ENCODE measurements at places on chromosomes 1 and 21.

DNA sequence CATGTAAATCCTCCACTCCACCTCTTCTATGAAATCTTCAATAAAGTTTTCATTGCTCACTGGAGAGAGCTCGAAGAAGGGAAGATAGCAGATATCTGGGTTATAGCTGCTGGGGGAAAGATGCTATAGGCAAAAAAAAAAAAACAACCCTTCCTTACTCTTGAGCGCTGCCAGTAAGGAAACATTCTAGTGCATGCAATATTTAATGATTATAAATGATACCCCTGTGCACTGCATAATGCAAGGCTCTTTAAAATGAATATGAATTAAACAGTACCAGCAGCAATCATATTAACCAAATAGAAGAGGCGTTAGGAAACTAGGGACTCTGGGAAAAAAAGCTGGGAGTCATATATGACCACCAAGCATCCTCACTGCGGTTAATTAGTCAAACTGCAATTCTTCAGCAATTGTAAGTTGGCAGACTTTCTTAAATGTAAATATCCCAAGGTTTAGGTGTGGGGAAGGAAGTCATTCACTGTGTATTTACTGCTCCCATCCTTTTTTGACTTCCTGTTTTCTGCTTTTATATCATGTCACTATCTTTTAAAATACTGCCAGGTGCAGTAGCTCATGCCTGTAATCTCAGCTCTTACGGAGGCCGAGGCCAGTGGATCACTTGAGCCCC is 3.7 kb upstream of the DMRTB1 start:
- no peak for DNase-seq

- DNase-seq = no peak
Observed at GRCh38 chr1:180519846-180520245, 17.5 kb upstream of the ACBD6 start.

- DNase-seq = no peak
Observed at GRCh38 chr1:21939650-21940374, 2.7 kb upstream of the HSPG2 start.

DNA sequence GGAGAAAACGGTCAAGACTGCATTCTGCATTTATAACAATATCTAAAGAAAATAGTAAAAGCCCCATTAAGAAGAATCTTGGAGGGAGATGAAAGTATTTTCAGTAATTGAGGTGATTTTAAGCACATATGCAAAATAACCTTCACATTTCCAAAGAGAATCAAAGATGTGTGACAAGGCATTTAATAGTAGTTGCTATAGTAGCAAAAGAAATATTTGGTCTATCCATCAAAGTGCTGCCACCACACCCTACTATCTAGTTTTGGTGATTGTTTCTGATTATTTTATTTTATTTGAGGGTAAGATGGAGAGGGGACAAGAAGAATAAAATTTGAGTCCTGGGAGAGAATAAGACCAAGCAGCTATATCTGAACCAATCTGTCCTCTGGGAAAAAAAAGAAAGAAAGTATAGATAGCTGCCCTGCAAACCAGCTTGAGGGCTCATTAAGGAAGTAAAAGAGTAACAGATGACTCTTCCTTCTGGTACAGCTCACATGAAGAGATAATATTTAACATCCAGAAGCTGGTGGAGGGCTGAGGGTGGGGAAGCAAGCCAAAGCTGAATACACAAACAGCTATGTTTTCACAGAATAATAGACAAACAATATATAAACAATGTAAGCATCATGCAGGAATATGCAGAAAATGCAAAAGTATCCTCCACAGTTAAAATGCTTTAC is 47.2 kb upstream of the RASAL2 start:
- no peak for DNase-seq

DNA sequence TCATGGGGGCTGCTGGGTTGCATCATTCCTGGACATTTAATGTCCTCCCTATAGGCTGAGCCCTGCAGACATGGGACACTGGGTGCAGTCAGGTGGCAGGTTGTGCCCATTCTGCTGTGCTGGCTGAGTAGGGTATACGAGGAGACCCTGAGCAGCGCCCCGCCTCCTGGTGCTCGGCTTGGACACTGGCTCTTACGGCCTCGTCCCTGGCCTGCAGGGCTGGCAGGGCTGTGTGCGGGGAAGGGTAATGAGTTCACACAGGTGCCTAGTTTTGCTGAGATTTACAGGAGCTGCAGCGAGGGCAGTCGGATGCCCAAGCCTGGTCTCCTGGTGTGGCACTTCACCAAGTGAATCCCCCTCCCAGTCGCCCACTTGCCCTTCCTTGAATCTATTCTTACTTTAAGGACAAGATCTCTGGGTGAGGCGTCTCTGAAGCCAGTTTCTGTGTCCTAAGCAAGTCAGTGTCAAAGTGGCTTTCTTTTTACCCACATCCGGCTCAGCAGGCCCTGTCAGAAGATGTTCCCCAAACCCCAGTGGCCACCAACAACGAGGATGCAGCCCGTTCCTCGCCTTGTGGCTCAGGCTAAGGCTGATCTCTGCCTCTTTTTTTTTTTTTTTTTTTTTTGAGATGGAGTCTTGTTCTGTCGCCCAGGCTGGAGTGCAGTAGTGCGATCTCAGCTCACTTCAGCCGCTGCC is 73.2 kb downstream of the MAN1C1 start:
- DNase-seq = no peak

DNA sequence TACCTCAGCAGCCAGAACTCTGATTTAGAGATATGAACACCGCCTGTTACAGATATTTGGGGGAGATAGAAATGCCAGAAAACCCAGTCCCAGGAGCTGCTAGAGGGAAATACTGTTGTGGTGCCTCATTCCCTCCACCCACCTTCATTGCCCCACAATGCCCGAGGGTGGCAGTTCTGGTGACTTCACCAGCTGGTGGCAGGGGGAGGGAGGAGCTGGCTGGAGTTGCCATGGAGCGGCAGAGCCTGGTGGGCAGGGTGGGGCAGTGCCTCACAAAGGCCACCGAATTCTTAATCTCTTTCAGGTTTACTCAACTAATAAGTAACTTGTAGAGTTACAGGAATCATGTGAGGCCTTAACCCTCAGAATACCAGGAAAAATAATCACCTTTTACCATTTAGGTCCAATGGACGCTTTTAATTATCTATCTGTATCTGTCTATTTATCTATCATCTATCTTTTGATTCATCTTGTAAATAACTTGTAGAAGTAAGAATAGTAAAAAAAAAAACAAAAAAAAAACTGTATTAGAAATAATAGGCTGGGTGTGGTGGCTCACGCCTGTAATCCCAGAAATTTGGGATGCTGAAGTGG is 11.7 kb upstream of the S100A11 start:
- peak; percentile 66 for DNase-seq

DNA sequence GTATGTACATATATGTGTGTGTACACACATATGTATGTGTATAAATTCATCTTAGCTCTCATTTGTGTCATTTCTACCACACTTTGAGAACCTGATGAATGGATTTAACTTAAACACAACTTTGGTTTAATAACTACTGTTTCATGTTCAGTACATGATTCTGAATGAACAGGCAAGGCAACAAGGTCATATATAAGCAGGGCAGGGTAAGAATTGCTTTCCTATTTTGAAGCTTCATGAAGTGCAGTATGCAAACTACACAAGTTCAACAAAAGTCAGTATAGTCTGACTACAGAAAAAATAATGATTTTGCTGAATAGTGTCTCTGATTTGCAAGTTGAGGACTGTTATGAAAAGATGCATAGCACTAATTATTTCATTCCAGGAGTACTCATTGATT is 127.6 kb downstream of the KCNK2 start:
- no peak for DNase-seq

- DNase-seq = no peak
Observed at GRCh38 chr1:100778748-100779147, 59.2 kb downstream of the VCAM1 start.

DNA sequence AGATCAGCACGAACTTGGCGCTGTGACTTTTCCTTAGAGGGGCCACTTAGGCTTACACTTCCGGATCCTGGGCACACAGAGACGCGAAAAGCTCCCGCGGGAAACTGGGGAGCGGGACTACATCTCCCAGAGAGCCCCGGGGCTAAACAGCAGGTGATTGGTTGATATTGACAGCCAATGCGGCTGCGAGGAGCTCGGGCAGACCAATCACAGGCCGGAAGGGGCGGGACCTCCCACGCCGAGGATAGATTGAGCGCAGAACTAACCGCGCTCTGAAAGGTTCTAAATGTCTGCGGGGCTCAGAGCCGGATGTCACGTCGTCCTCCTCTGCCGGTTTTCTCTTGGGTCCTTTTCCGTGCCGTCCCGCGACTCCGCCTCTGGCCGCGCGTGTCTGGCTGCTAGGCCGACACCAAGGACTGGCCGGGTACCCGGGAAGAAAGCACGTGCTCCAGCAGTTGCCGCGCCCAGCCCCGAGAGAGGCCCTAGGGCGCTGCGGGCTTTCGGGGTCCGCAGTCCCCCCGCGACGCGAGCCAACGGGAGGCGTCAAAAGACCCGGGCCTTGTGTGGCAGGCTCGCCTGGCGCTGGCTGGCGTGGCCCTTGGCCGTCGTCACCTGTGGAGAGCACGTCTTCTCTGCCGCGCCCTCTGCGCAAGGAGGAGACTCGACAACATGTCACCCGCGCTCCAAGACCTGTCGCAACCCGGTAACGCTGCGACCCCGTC is at the start of gene MTR:
Gene MTR (plus strand): TSS at position 258 of the 722 bp plus-strand sequence. CDS start 412 bp downstream, at position 670.
- DNase-seq = peak; percentile 87

DNA sequence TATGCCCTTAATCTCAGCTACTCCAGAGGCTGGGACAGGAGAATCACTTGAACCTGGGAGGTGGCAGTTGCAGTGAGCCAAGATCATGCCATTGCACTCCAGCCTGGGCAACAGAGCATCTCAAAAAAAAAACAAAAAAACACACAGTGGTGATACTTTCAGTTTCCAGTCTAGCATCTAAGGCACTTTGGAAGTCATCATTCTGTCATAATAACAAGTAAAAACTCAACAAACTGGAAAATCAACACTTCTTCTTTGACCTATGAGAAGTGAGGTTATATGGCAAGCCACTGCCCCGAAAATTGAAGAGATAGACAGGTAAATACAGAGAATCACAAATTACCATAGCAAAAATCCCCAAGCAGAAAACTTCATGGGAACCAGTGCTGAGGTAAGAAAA is 51.9 kb downstream of the IL12RB2 start:
- DNase-seq = no peak

- no peak for DNase-seq
Observed at GRCh38 chr1:160022330-160023310, 9.2 kb downstream of the PIGM start.

GRCh38 chr1:214285610-214286440 is 4.9 kb downstream of the SMYD2 start:
- no peak for DNase-seq

- no peak for DNase-seq
Observed at GRCh38 chr1:66852870-66853269, 51.8 kb upstream of the INSL5 start.

DNA sequence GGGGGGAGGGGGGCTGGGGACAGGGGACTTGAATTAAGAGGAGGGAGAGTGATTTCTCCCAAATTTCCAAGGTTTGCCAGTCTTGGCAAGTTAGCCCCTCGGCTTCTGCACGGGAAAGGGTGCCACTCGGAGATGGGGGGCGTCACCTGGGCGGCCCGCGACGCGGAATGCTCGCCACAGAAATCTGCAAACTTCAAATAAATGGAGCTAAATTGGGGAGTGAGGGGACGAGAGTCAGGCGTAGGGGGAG is 885 bp upstream of the SSBP3 start:
- DNase-seq = no peak

DNA sequence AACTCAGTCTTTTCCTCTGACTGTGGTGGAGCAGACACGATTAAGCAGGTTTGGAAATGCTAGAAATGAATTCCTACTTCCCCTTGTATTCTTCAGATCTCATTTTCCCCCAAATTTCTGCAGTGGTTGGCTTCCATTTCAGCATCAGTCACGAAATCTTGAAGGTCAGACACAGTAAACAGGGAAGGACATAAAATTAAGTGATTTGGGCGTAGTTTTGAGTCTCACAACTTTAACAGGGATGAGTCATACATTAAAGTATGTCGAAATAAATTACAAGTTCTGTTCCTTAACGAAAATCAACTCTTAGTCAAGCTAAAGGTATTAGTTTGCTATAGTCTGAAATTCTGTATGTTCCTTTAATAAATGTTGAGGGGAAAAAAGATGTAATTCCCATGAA is 61.1 kb downstream of the HNRNPR start:
- no peak for DNase-seq

GRCh38 chr1:234705615-234706014 is 95.6 kb upstream of the IRF2BP2 start:
- no peak for DNase-seq

DNA sequence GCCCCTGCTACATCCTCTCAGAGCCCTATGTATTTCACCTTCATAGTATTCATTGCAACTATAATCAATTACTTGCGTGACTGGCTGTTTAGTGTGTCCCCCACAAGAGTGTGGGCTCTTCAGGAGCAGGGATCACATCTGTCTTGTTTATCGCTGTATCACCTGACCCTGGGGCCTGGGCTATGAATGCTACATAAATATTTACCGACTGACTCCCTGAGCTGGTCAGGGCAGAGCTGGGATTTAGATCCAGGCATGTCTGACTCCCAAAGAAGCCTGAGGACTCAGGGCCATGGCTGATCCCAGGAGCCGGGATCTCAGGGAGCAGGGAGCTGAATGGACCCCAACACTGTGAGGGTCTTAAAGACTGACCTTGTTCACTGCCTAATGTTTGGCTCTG is 49.7 kb downstream of the AHDC1 start:
- DNase-seq = no peak

GRCh38 chr1:118944133-118944532 is 44.0 kb downstream of the TBX15 start:
- no peak for DNase-seq

- DNase-seq = no peak
Observed at GRCh38 chr1:16921391-16922185, at the start of gene CROCC. TSS of gene CROCC (plus strand) at chr1:16921931. CDS start at chr1:16922019, 88 bp downstream.

- DNase-seq = no peak
Observed at GRCh38 chr1:86858524-86859261, 55.2 kb downstream of the SELENOF start.

DNA sequence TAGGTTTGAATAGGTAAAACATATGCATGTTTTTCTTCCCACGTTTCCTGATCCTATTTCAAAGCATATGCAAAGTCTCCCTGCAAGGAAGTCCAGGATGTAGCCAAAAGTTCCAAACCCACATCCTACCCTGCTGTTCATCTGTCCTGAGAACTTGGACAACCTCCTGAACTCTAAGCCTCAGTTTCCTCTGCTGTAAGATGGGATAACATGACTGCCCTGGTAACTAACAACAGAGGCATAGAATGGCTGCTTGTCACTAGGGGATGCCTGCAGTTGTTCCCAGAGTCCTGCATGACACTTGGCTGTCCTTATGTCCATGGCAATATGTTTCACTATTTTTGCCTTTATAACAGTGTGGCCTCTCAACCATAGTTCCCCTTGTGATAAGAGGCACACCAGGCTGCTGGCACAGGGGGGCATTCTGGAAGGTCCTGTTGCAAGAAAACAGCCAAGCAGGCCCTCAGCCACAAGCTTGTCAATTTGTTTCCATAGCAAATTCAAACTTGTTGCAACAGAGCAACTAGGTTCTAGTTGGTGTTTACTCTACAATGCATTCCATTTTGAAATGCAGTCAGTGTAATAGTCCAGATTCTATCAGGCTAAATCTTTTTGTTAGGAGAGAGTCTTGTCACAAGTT is 1.5 kb upstream of the HDGF start:
- DNase-seq = no peak

GRCh38 chr1:39266269-39266668 is 61.8 kb downstream of the MACF1 start:
- DNase-seq = no peak

GRCh38 chr1:84259989-84260388 is 41.5 kb upstream of the SAMD13 start:
- DNase-seq = no peak
